Activated CD4-positive, alpha-beta memory T cell treated with anti-CD3 and anti-CD28 coated beads, Interleukin-2, amount 10 ng/mL, durations not matched to agents 7 days and 5 days (primary cell): ENCODE measurements at places on chromosomes 3 and 15. TPM values are rescaled to one million over a fixed set of nuclear protein-coding genes. Genes with fewer than 3 reads are reported as not detected.

DNA sequence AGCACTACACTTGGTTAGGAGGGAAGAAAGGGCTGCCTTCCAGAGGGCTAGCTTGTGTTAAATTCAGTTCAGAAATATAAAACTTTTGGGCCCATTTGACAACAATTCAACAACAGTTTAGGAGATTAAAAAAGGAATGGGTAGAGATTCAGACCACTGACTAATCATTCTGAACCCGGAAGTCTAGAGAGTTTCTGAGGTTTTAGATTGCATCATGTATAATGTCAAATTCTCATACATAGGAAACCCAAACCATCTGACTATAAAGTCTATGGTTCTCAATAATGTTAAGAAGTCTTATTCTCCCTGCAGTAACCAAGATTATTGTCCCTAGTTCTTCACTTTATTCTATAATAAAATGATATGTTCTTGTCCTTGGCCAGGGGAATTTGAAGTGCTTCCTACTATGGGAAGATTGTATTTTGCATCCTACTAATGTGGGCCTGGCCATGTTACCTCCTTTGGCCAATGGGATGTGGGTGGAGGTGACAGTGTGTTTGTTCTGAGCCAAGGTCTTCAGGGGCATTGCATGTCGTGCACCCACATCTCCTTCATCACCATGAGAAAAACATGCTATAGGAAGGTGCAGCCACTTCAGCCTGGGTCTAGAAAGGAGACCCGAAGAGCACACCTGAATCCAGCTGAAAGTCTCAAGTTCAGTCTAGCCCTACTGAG is 66.4 kb upstream of the CCNL1 start:
- DNase-seq, result no peak

DNA sequence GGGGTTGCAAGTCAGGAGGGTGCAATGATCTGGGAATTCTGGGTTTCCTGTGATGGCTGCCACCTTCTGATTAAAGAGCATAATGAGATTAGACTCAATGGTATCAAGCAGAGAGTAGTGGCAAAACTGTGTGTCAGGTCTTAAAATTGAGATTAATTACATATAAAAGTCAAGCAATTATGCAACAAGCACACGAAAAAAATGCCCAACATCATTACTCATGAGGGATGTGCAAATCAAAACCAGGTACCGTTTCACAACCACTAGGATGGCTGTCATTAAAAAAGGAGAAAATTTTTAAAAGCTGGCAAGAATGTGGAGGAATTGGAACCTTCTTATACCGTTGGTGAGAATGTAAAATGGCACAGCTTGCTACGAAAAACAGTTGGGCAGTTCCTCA is 205.0 kb downstream of the OSBPL10 start:
- DNase-seq, result no peak

- no peak for DNase-seq
Observed at GRCh38 chr3:33729993-33730392, 11.9 kb upstream of the CLASP2 start.

DNA sequence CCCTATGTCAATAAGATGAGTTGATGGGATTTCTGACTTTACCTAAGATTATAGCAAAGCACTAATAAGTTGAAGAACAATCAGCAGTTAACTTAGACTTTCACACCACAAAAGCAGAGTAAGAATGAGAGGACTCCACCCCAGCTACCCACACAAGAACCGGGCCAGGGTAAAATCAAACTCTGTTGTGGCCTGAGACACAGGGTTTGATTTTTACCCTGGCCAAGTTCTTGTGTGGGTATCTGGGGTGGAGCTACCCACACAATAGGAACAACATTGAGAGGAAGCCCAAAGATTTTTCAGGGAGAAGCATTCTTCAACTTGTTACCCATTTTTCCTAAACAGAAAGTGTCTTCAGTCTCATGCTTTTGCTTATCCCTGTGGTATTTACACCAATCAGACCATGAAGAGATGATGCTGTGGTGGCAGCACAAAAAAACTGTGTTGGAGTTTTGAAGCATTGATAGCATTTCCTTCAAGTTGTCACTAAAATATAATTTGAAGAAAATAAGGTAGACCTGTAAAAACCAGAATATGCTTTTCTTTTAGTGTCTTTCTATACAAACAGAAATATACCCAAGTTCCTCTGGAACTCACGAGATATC is 25.6 kb downstream of the CPOX start:
- DNase-seq, result peak; percentile 59

The TRH gene
- not detected for total RNA-seq

The TPM1 gene
- total RNA-seq, result 6.2 TPM

The CSTA gene
- not detected for total RNA-seq

- DNase-seq, result no peak
Observed at GRCh38 chr3:62874711-62875557, at the start of gene CADPS. TSS of gene CADPS (minus strand) at chr3:62875416. CDS start at chr3:62875029, 387 bp downstream.

- DNase-seq, result peak; percentile 62
Observed at GRCh38 chr3:15667484-15667883, 65.9 kb downstream of the BTD start.

- peak; percentile 76 for DNase-seq
Observed at GRCh38 chr15:45635191-45635638, 386 bp downstream of the SQOR start.

- no peak for DNase-seq
Observed at GRCh38 chr3:70387889-70388288, 75.5 kb upstream of the MDFIC2 start.

DNA sequence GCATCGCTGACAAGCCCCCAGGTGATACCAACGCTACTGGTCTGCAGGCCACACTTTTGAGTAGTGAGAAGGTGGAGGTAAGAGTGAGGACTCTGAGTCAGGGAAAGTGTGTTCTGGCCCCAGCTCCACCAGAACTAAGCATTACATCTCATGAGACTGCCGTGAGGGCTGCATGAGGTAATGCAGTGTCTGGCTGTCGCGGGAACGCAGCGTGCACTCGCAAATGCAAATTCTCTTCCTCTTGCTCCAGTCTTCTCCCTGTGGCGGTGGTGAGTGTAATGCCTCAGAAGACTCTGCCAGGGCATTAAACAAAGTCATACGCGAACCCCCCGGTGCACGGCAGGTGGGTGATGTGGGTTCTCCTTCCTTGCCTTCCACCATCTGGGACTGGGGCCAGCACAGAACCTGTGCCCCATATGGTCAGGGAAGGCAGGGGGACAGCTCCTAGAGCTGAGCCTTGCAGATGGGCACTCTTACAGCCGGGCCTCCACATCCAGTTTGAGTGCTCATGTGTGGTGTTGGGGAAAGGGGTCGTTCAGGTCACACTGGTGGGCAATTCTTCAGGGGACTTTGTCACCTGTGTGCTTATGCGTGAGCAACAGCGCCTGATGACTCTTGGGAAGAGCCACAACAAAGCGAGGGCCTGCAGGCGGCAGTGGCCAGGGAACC is 175.8 kb downstream of the XXYLT1 start:
- no peak for DNase-seq

DNA sequence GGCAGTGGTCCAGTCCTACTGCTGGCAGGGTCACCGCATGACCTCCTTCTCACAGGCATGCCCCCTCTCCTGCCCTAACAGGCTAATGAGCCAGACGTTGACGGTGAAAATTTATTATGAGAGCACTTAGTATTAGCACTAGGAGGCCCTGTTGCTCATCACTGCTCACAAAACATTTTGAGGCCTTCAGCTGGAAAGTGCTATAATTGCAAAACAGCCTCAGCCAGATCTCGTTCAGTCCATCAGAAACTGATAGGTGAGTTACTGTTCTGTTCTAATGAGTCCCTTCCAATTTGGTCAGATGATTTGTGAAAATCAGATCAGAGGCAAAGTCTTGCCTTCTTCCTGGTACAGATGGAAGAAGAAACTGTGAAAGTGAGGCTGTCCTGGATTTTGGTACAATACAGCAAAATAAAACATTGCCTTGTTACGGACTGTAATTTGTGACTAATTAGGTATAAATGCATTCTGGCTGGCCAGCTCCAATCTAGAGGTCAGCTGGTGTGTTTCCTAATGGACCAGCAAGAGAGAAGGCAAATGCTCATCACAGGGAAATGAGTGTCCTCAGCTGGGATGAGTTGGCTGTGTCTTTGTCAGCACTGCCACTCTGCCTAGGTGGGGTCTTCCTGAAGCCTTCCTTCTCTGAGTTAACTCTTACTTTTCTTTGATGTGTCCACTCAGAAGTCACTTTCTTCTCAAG is 316.8 kb downstream of the CHST2 start:
- DNase-seq, result no peak
